Tibial nerve (tissue), 4 donors: ENCODE measurements at places on chromosomes 3 and 15.

DNA sequence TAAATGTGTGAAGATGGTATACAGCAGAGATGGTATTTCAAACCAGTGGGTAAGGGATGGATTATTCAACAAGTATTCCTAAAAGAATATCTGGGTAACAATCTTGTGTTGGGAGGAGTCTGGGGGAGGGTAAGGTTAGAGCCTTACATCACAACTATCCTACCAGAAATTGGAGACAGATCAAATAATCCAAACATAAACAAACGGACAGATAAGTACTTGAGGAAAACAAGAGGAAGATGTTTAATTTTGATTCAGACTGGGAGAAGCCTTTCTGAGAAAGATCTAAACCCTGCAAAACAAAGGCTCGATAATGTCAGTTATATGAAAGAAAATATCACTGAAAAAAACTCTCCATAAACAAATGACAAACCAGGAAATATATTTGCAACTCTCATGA is 77.9 kb downstream of the SLC9A9 start:
- no peak overlapping the region for H3K4me3 ChIP-seq
- H3K36me3 ChIP-seq: no peaks in the 10 kb centered on the region
- no peak for DNase-seq
- H3K27me3 ChIP-seq: no peaks in the 10 kb centered on the region

- H3K4me1 ChIP-seq: no peaks in the 10 kb centered on the region
- peaks cover 25% of the 10 kb centered on the region for H3K27me3 ChIP-seq
- no peaks in the 10 kb centered on the region for H3K36me3 ChIP-seq
- peak overlapping the region; percentile 51 for H3K4me3 ChIP-seq
Observed at GRCh38 chr15:91099616-91099994, 452 bp upstream of the SV2B start.

GRCh38 chr3:188253800-188254452 is 100.0 kb downstream of the LPP start:
- no peak overlapping the region for H3K4me3 ChIP-seq
- DNase-seq: no peak
- H3K36me3 ChIP-seq: no peaks in the 10 kb centered on the region
- no peaks in the 10 kb centered on the region for H3K27me3 ChIP-seq
- H3K27ac ChIP-seq: no peak overlapping the region

GRCh38 chr3:113663761-113664160 is 32.7 kb downstream of the USF3 start:
- H3K27ac ChIP-seq: no peak overlapping the region
- no peaks in the 10 kb centered on the region for H3K36me3 ChIP-seq
- no peak overlapping the region for H3K4me3 ChIP-seq
- no peak for DNase-seq

DNA sequence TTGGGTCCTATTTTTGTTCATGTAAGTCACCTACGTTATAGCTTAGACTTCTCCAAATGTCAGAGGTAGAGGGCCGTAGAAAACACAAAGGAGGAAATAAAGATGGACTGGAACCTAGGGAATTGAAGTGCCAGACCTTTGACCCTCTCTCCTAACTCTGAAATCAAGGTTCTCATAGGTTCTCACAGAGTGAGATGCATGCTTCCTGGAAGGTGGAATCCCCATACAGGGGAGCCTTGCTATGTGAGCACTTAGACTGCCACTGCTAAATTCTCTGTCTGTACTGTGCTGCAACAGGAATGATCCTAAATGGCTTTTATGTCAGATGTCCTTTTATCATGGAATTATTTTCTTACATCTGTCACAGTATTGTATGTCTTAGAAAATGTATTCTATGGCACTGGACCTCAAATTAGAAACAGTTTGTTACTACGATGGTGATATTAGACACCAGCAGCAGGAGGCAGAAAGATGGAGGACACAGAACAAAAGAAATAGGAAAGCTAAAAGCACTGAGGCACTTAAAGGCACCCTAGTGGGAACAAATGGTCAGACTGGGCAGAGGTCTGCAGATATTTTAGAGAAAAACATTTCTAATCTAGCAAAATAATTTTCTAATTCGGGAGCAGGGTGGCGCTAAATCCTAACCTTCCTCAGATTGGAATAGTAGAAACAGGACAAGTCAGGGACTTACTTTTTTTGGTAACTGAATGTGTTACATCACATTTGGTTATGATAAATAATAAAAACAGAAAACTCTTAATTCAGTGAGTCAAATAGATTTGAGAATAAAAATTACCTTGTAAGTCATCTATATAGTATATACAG is 60.2 kb upstream of the CDAN1 start:
- H3K4me3 ChIP-seq: no peak overlapping the region
- H3K27me3 ChIP-seq: no peaks in the 10 kb centered on the region
- no peak overlapping the region for H3K27ac ChIP-seq
- no peaks in the 10 kb centered on the region for H3K36me3 ChIP-seq
- no peak for DNase-seq

GRCh38 chr3:38826001-38826400 is 10.0 kb upstream of the SCN10A start:
- H3K4me3 ChIP-seq: no peak overlapping the region
- H3K36me3 ChIP-seq: no peaks in the 10 kb centered on the region
- DNase-seq: no peak
- H3K27ac ChIP-seq: no peak overlapping the region
- no peaks in the 10 kb centered on the region for H3K27me3 ChIP-seq

- peaks cover 9% of the 10 kb centered on the region for H3K4me1 ChIP-seq
- no peak overlapping the region for H3K4me3 ChIP-seq
- no peak for DNase-seq
- H3K27me3 ChIP-seq: peaks cover 31% of the 10 kb centered on the region
- no peak overlapping the region for H3K27ac ChIP-seq
Observed at GRCh38 chr15:78638658-78639314, 2.2 kb downstream of the CHRNB4 start.

GRCh38 chr15:80160570-80161156 is 7.9 kb downstream of the FAH start:
- H3K4me1 ChIP-seq: peaks cover 6% of the 10 kb centered on the region
- no peak overlapping the region for H3K27ac ChIP-seq
- no peak for DNase-seq

DNA sequence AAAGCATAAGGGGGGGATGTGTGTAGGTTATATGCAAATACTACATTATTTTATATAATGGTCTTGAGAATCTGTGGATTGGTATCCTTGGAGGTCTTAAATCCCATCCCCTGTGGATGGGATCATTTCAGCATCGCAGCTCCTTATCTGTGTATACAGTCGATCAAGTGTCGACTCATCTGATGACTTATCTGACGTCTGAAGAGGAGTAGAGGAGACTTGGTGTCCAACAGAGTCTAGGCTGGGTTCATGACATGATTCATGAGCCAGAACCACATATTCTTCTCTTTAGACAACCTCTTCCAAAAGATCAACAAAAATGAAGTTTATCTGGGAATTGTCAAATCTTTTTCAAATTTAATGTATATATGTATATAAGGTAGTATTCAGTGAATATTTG is 220.7 kb downstream of the NR2F2 start:
- no peaks in the 10 kb centered on the region for H3K4me1 ChIP-seq
- no peaks in the 10 kb centered on the region for H3K27me3 ChIP-seq
- H3K4me3 ChIP-seq: no peak overlapping the region
- H3K36me3 ChIP-seq: no peaks in the 10 kb centered on the region
- no peak overlapping the region for H3K27ac ChIP-seq

DNA sequence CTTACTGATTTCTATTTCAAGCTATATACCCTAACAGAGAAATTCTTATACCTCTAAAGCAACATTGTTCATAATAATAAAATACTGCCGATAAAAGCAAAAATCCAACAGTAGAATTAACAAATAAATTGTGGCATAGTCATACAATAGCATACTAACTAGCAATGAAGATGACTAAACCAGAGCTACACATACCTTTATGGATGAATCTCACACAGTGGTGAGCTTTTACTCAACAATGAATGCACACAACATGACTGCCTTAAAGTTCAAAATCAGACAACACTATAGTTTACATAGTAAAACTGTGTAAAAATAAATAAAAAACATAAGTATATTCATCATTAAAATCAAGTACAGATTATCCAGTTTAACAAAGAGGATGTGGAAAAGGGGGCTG is 99.1 kb downstream of the NR1I2 start:
- H3K27me3 ChIP-seq: no peaks in the 10 kb centered on the region
- H3K36me3 ChIP-seq: no peaks in the 10 kb centered on the region
- DNase-seq: no peak
- no peak overlapping the region for H3K27ac ChIP-seq
- no peak overlapping the region for H3K4me3 ChIP-seq
- H3K4me1 ChIP-seq: no peaks in the 10 kb centered on the region

GRCh38 chr3:2525968-2526367 is 427.3 kb downstream of the CNTN4 start:
- no peak for DNase-seq
- no peaks in the 10 kb centered on the region for H3K36me3 ChIP-seq
- H3K27ac ChIP-seq: no peak overlapping the region

GRCh38 chr3:38149708-38150107 is 11.2 kb downstream of the MYD88 start:
- no peaks in the 10 kb centered on the region for H3K4me1 ChIP-seq
- H3K27me3 ChIP-seq: no peaks in the 10 kb centered on the region
- H3K36me3 ChIP-seq: no peaks in the 10 kb centered on the region
- H3K27ac ChIP-seq: no peak overlapping the region
- no peak for DNase-seq
- H3K4me3 ChIP-seq: no peak overlapping the region

GRCh38 chr15:85941186-85941855 is 138.3 kb upstream of the AGBL1 start:
- no peak overlapping the region for H3K4me3 ChIP-seq
- no peaks in the 10 kb centered on the region for H3K4me1 ChIP-seq
- H3K36me3 ChIP-seq: no peaks in the 10 kb centered on the region
- H3K27ac ChIP-seq: no peak overlapping the region
- no peaks in the 10 kb centered on the region for H3K27me3 ChIP-seq
- DNase-seq: no peak

DNA sequence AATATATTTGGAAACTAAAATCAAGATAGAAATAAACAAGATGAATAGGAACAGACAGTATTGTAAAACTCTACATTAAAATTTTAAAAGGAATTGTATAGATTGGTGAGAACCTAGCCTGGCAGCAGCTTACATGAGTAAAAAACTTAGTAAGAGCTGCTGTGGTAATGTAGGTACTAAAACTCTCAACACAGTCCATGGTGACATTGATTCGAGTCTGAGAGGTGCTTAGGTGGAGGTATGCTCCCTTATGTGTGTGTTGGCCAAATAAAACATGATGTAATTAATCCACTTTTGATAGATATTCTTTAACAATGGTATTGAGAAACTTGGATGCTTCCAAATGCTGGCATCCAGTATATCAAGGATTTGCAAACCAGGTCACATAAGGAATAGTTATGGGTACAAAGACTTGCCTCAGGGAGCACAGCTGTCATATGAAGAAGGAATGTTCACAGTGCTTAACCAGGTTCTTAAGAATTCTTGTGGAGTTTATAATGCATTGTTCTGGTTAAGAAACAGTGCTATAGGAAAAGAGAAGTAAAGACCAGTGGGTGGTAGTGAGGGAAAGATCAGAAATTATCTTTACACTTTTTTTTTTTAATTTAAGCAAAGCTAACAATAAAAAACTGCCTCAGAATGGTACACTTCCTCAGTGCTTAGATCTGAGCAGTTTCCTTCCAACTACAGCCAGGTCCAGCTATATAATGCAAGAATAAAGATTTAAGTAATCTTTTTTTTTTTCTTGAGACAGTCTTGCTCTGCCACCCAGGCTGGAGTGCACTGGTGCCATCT is 24.6 kb upstream of the IL20RB start:
- no peaks in the 10 kb centered on the region for H3K36me3 ChIP-seq
- H3K27ac ChIP-seq: peak overlapping the region; percentile 71
- no peak for DNase-seq
- H3K4me1 ChIP-seq: peaks cover 21% of the 10 kb centered on the region
- H3K4me3 ChIP-seq: no peak overlapping the region
- H3K27me3 ChIP-seq: no peaks in the 10 kb centered on the region

- DNase-seq: no peak
- H3K27me3 ChIP-seq: peaks cover 14% of the 10 kb centered on the region
- H3K4me1 ChIP-seq: peaks cover 30% of the 10 kb centered on the region
Observed at GRCh38 chr3:46898321-46899150, 21.0 kb downstream of the PTH1R start.

DNA sequence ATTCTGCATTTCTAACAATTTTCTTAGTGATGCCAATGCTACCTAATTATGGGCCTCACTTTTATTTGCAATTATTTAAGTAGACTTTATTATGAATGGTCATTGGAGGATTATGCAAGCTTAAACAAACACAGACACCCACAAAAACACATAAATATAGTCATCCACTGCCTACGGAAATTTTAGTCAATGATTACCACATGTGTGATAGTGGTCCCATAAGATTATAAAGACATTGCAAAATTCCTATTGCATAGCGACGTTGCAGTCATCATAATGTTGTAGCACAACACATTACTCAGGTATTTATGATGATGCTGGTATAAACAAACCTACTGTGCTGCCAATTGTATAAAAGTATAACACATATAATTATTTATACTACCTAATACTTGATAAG is 247.8 kb upstream of the ALCAM start:
- no peaks in the 10 kb centered on the region for H3K27me3 ChIP-seq
- no peak overlapping the region for H3K4me3 ChIP-seq
- no peaks in the 10 kb centered on the region for H3K36me3 ChIP-seq
- no peaks in the 10 kb centered on the region for H3K4me1 ChIP-seq
- DNase-seq: no peak

- H3K4me3 ChIP-seq: no peak overlapping the region
- no peak for DNase-seq
- no peak overlapping the region for H3K27ac ChIP-seq
- H3K36me3 ChIP-seq: no peaks in the 10 kb centered on the region
- no peaks in the 10 kb centered on the region for H3K27me3 ChIP-seq
- H3K4me1 ChIP-seq: no peaks in the 10 kb centered on the region
Observed at GRCh38 chr3:115322901-115323300, 175.8 kb upstream of the ZBTB20 start.

DNA sequence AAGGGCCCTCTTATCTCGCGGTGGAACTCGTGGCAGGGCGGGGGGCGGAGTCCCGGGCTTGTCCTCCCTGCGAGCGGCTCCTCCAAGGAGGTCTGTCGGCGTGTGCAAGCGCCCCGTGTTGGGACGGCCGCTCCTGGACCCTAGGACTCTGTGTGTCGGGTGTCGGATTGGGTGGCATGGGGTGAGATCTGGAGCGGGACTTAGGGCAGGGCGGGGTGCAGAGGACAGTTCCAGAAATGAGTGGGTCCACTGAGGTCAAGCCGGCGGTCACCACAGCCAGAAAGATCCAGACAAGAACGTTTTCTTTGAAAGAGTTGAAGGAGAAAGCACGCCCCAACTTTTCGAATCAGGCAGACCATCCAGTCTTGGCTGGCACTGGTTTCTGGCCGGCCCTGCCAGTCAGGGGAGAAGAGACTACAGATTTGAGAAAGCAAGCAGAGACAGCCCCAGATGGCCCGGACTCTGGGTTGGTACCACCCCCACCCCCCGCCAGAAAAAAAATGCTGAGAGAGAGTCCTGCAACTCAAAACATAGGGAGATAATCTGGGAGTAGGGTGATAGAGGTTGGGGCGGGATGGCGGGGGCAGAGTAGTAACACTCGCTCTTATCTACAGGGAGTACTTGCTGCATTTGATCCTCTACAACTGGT is 784 bp upstream of the CISH start:
- DNase-seq: no peak
- peak overlapping the region; percentile 86 for H3K27ac ChIP-seq
- no peaks in the 10 kb centered on the region for H3K27me3 ChIP-seq
- peak overlapping the region; percentile 46 for H3K4me3 ChIP-seq
- H3K36me3 ChIP-seq: no peaks in the 10 kb centered on the region
